Fibroblast of villous mesenchyme (primary cell): ENCODE measurements at places on chromosomes 6 and 20. TPM values are rescaled to one million over a fixed set of nuclear protein-coding genes. Genes with fewer than 3 reads are reported as not detected.

The RPP21 gene
- 26.3 and 45.4 TPM in 2 replicates for total RNA-seq

The FNDC11 gene
- 0.86 and 0.97 TPM in 2 replicates for total RNA-seq

The MDFI gene
- not detected in 2 replicates for total RNA-seq

The EYS gene
- total RNA-seq, result under 0.01 TPM in 2 replicates

The SIRPB1 gene
- not detected in 2 replicates for total RNA-seq

The SLC52A3 gene
- not detected in 2 replicates for total RNA-seq

The LTB gene
- total RNA-seq, result 0.32 TPM in 1 of 2 replicates, not detected in the other

The CYP39A1 gene
- total RNA-seq, result 2.6 TPM in 2 replicates

The SLC44A4 gene
- total RNA-seq, result not detected in 2 replicates

The PKIG gene
- total RNA-seq, result 160 and 220 TPM in 2 replicates

The CST1 gene
- total RNA-seq, result 3.9 and 11.3 TPM in 2 replicates

The TFEB gene
- 3.0 and 5.2 TPM in 2 replicates for total RNA-seq

The PTK6 gene
- under 0.01 TPM in 2 replicates for total RNA-seq

The HUS1B gene
- total RNA-seq, result 0.86 and 1.9 TPM in 2 replicates

The MICAL1 gene
- total RNA-seq, result 54.1 and 55.3 TPM in 2 replicates

The TBC1D32 gene
- total RNA-seq, result 16.1 and 21.2 TPM in 2 replicates

The LHFPL5 gene
- not detected in 2 replicates for total RNA-seq

The GHRH gene
- total RNA-seq, result not detected in 2 replicates

DNA sequence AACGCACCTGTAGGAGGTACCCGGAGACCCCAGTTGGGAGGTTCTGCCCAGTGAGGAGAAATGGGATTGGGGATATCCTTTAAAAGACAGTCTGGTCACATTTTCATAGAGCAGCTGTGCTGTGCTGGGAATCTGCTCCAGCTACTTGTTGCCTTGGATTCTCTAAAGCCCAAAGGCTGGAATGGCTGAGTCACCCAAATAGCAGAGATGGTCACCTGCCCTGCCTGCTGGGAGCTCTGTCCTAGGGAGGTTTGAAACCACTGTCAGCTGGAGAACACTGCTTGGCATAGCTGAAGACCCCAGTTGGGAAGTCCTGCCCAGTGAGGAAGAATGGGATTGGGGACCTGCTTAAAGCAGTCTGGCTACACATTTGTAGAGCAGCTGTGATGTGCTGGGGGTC is 34.8 kb upstream of the TFB1M start:
- peak; percentile 11 for DNase-seq

DNA sequence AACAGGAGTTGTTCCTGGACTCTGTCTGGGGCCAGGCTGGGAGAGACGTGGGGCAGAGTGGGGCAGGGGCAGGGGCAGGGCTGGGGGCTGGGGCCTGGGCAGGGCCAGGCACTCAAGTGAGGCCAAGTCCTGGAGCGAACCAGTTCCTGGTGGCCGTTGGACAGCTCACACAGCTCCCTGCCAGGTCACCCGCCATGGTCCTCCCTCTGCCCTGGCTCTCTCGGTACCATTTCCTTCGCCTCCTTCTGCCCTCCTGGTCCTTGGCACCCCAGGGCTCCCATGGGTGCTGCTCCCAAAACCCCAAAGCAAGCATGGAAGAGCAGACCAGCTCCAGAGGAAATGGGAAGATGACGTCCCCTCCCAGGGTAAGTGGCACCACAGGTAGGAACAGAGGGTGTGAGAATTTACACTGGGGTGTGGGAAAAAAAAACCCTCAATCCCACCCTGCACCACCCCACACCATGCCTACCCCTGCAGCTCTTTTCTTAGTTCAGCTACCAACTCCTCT is at the start of gene MCCD1:
Gene MCCD1, plus strand, starts transcription at position 142 of the 508 bp plus-strand sequence. Its CDS starts 53 bp downstream, at position 195.
- DNase-seq, result no peak

DNA sequence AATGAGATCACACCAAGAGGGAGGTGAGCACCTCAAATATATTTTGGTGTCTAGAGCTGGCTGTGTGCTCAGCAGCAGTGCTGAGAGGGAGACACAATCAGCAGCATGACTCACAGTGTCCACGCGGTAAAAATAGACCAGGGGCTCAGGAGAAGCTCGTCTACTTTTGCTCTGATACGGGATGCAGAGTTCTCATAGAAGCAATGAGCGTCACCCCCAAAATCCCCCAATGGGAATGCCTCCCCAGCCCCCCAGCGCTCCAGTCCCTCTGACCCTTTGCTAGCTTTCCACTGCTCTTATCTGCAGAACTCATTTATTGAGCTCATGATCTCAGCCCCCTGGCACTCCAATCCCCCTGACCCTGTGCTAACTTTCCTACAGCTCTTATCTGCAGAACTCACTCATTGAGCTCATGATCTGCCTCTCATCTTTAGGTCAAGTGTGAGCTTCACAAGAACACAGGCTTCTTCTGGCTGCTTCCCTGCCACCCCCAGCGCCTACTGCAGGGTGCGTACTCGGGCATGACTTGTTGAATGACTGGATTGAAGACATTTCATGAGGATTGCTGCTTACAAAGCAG is 34.0 kb downstream of the SYNDIG1 start:
- peak; percentile 3 for DNase-seq

DNA sequence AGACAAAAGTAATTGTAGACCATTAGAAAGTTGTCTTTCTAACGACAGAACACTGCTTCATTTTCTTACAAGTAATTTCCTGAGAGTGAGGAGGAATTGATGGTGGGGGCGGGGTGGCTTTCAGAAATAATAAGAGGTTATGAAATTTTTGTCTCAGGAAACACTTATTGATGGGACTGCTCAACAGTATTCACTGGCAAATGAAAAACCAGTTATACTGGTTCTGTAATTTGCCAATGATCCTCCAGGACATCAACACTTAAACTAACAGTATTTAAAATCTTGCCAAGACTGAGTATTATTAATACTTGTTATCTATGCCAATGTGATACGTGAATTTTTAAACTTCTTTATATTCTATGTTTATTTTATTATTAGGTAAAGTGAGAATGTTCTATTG is 41.8 kb upstream of the FUT9 start:
- DNase-seq, result no peak

- DNase-seq, result no peak
These were observed 16.5 kb downstream of the IGF2R start for GRCh38 chr6:159985296-159985945.

- DNase-seq, result no peak
These were observed 52.8 kb downstream of the B4GALT5 start for GRCh38 chr20:49660912-49661311.

GRCh38 chr6:91098006-91098405 is 511.1 kb upstream of the MAP3K7 start:
- DNase-seq, result no peak

DNA sequence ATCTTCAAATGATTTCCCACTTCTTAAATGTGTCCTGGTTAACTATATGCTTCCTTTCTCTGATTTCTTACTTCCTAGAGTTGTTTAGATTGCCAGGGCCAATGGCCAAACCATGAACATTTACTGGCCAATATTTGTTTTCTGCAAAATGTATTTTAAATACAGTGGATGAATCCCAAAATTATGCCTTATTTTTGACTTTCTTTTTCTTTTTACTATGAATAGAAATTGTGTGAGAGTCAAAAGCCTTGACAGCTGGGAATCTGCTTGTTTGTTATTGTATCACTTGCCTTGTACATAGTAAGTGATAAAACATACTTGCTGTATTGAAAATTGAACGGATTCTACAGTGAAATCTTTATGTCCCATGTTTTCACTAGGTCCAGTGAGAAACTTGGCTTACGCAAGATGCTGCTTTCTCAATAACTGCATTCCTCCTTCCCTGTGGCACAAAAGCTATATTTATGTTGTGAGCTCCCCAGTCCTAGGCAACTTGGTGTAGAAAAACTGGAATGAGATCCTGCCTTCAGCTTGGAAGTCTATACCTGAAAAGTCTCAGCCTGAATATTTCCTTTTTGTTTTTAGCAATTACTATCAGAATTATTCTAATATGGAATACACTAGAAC is 295.2 kb downstream of the EPHA7 start:
- DNase-seq, result peak; percentile 44

GRCh38 chr6:122130026-122130348 is 269.5 kb upstream of the HSF2 start:
- DNase-seq, result no peak

- no peak for DNase-seq
These were observed 17.5 kb upstream of the KCNK16 start for GRCh38 chr6:39339868-39340550.

DNA sequence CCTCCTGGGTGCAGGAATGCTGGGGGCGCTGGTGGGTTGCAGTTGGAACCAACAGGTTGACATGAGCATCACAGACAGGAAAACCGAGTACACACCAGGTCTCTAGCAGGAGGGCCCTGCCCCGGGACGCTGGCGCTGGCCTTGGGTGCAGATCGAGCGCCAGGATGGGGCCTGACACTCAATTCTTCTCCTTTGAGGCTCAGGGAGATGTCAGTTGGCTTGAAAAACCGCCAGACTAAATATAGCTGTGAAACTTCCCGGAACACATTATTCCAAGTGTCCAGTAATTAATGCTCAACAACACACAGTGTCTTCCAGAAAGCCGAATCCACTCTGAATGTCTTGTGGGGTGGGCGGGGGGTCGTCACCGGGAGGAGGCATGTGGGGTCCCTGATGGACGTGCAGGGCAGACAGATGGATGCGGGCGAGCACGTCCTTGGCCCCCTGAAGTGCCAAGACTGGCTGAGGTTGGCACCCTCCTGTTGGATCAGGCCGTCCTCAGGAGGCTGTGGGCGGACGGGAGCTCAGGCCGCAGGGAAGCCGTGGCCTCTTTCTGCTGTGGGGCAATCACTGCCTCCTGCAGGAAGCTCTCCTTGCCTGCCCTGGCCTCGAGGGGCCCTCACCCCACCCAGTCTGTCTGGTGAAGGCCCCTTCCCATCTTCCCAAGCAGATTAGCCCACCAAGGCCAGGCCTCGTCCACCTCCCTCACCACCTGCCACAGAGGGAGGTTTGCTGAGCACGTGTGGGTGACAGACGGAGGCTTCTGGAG is 19.4 kb upstream of the GATA5 start:
- DNase-seq, result no peak

GRCh38 chr20:35743693-35744491 is 1.8 kb upstream of the RBM39 start:
- DNase-seq, result peak; percentile 63

GRCh38 chr6:123533862-123534648 is 102.7 kb downstream of the TRDN start:
- DNase-seq, result no peak

- DNase-seq, result no peak
These were observed 10.8 kb downstream of the GSTA4 start for GRCh38 chr6:52984247-52984646.

- no peak for DNase-seq
These were observed 104.2 kb downstream of the NCOA3 start for GRCh38 chr20:47605673-47606413.

GRCh38 chr6:33168639-33169038 is 23.6 kb downstream of the COL11A2 start:
- DNase-seq, result no peak

DNA sequence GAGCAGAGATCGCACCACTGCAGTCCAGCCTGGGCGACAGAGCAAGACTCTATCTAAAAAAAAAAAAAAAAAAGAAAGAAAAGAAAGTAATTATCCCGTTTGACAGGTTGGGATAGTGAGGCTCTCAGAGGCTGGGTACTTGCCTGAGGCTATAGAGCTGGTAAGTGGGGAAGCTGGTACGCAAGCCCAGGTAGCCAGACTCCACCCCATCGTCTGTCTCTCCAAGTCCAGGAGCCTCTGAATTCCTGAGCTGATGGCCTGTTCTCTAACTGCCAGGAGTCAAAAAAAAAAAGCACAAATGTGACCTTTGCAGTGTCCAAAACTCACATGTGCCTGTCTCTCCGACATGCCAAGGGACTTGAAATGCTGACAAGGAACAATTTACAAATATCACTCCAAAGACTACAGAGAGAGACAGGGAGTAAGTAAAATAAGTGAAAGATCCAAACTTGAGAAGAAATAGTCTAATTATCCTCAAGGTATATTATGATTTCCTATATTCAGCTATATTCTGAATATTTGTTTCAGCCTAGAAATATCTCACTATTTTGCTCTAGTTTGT is 109.1 kb upstream of the SCAF8 start:
- no peak for DNase-seq

GRCh38 chr20:49123982-49124381 is 64.2 kb downstream of the STAU1 start:
- no peak for DNase-seq

GRCh38 chr6:28200020-28200419 is 25.1 kb upstream of the ZSCAN9 start:
- DNase-seq, result no peak

DNA sequence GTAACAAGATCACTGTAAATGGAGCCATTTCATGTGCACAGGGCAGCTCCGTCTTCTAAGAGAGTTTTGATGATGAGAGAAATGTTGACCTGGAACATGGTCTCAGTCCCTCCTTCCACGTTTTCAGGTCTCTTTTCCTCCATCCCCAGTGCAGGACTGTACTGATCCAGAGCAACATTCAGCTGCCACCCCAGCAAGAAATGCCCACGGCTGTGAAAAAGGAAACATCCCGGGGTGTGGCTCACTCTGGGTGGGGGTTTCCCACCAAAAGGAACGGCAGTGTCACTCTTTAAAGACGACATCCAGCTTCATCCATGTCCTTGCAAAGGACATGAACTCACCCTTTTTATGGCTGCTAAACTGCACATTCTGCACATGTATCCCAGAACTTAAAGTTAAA is 92.6 kb downstream of the ERMARD start:
- DNase-seq, result no peak

- DNase-seq, result peak; percentile 2
These were observed 48.5 kb downstream of the FNDC1 start for GRCh38 chr6:159217595-159218275.

DNA sequence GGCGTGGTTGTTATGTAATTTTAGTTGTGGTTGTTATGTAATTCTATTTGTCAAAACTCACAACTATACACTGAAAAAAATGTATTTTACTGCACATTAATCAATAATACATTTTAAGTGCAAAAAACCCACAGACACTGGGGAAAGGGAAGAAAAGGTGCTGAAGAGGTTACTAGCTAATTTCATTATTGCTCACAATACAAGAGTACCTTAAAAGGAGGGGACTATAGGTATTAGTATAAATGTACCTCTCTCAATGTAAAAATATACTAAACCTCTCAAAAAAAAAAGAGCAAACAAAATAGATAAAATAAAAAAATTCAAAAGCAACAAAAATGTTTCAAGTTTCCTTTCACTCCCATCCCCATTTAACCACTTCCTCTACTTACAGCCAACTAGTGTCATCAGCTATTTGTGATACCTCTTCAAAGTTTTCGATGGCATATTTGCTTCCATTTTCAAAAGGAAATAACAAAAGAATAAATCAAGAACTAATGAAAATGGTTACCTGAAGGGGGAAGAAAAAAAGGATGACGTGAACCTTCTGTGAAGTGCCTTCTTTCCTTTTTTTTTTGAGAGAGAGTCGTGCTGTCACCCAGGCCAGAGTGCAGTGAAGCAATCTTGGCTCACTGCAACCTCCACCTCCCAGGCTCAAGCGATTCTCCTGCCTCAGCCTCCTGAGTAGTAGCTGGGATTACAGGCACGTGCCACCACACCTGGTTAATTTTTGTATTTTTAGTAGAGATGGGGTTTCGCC is 30.2 kb downstream of the RANBP9 start:
- DNase-seq, result no peak

- no peak for DNase-seq
These were observed 478.7 kb downstream of the HTR1B start for GRCh38 chr6:76984572-76984971.

- DNase-seq, result no peak
These were observed 250.8 kb downstream of the SOX4 start for GRCh38 chr6:21844120-21844917.

- peak; percentile 36 for DNase-seq
These were observed 142.1 kb upstream of the SULF2 start for GRCh38 chr20:47927385-47927851.
